ENCODE measurements at places on chromosomes 1 and 21. TPM values are rescaled to one million over a fixed set of nuclear protein-coding genes. Genes with fewer than 3 reads are reported as not detected.

Gene SLC16A4
- total RNA-seq: 12.4 TPM

Gene EFNA4
- 24.9 TPM for total RNA-seq

Gene GBP6
- 0.65 TPM for total RNA-seq

Gene PLA2G4A
- 2.3 TPM for total RNA-seq

Gene DNAI4
- total RNA-seq: 0.94 TPM

Gene C1orf87
- total RNA-seq: 0.17 TPM

Gene FLG2
- total RNA-seq: not detected

Gene TCP10L
- total RNA-seq: under 0.01 TPM

Gene KCND3
- total RNA-seq: not detected

Gene AVPR1B
- not detected for total RNA-seq

Gene CXADR
- 22.1 TPM for total RNA-seq

Gene NDC1
- total RNA-seq: 63.7 TPM

Gene ALG6
- 7.8 TPM for total RNA-seq

Gene FAM177B
- total RNA-seq: not detected

Gene TDRD5
- 0.06 TPM for total RNA-seq

Gene GBP5
- total RNA-seq: not detected

Gene UBASH3A
- total RNA-seq: not detected

Gene CHODL
- 0.14 TPM for total RNA-seq

Gene CHI3L1
- total RNA-seq: 0.86 TPM

Measured in epithelial cell of proximal tubule (primary cell).